ENCODE measurements at places on chromosomes 12 and 14. TPM values are rescaled to one million over a fixed set of nuclear protein-coding genes. Genes with fewer than 3 reads are reported as not detected.

Gene LALBA
- total RNA-seq: not detected

- no peak for DNase-seq
Measured at GRCh38 chr14:105080161-105080560, 14.9 kb upstream of the GPR132 start.

DNA sequence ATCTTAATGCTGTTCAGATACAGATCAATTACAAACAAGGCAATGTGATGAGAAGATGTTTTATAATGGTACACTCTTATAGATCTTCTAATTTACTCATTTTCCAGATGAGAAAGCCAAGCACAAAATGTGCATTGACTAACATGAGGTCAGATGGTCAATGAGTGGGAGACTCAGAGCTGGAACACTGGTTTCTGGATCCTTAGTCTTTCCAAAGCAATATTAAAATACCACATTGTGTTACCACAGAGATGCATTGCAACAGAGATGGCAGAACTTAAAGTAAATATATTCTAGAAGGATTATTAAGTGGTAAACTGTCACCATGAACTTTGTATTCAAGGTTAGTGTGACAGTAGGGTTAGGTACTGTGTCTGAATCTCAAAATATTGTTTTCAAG lies 113.6 kb downstream of the SLC15A5 start:
- no peak for DNase-seq

- DNase-seq: no peak
Measured at GRCh38 chr14:97524589-97525319, 727.6 kb downstream of the VRK1 start.

GRCh38 chr14:70064136-70064865 lies 124.5 kb downstream of the SLC8A3 start:
- no peak for DNase-seq

DNA sequence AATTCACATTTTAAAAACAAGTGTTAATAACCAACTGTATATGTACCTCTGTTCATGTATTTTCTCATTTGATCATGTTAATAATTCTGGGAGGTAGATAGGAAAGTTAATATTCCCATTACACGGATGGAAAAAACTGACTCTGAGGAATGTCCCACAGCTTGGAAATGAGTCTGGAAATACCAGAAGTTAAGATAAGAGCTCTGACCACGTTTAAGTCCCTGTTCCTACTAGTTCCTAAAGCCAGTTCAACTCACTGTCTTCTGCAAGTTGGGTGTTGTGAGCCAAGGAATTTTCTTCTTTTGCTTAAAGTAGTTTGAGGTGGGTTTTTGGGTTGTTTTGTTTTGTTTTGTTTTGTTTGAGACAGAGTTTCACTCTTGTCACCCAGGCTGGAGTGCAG lies 104.5 kb downstream of the TMEM30B start:
- no peak for DNase-seq

Gene C12orf54
- not detected for total RNA-seq

GRCh38 chr12:53201639-53202038 lies 5.4 kb downstream of the ITGB7 start:
- no peak for DNase-seq

- no peak for DNase-seq
Measured at GRCh38 chr14:97218274-97218673, 421.1 kb downstream of the VRK1 start.

GRCh38 chr12:52252728-52253343 lies 19.8 kb downstream of the KRT7 start:
- DNase-seq: no peak

DNA sequence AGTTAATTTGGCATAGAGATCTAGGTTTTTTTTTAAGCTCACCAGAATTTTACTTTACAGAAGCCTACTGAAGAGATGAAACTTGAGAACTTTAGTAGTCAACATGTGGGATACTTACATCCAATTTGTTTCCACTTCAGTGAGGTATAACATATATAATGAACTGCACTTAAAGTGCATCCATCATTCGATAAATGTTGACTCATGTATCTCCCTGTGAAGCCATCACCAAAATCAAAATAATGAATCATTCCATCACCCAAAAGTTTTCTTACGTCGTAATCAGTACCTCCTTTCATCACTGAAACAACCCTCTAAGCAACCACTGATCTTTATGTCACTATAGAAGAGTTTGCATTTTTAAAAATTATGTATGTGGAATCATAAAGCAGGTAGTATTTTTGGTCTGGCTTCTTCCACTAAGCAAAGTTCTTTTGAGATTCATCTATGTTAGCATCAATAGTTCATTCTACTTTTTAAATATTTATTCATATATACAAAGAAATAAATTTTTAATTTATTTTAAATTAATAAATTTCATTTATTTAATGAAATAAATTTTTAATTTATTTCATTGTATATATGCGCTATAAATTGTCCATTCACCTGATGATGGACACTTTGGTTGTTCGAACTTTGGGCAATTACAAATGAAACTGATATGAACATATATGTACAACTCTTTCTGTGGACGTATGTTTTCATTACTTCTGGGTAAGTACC lies 2.0 kb upstream of the CPNE8 start:
- no peak for DNase-seq

- DNase-seq: no peak
Measured at GRCh38 chr14:96086574-96087077, 47.5 kb downstream of the C14orf132 start.

- no peak for DNase-seq
Measured at GRCh38 chr12:72261885-72262284, 10.3 kb upstream of the TRHDE start.

GRCh38 chr14:52370406-52370935 lies 56.4 kb downstream of the PTGER2 start:
- DNase-seq: no peak

- DNase-seq: no peak
Measured at GRCh38 chr12:24822121-24822899, 126.6 kb downstream of the BCAT1 start.

DNA sequence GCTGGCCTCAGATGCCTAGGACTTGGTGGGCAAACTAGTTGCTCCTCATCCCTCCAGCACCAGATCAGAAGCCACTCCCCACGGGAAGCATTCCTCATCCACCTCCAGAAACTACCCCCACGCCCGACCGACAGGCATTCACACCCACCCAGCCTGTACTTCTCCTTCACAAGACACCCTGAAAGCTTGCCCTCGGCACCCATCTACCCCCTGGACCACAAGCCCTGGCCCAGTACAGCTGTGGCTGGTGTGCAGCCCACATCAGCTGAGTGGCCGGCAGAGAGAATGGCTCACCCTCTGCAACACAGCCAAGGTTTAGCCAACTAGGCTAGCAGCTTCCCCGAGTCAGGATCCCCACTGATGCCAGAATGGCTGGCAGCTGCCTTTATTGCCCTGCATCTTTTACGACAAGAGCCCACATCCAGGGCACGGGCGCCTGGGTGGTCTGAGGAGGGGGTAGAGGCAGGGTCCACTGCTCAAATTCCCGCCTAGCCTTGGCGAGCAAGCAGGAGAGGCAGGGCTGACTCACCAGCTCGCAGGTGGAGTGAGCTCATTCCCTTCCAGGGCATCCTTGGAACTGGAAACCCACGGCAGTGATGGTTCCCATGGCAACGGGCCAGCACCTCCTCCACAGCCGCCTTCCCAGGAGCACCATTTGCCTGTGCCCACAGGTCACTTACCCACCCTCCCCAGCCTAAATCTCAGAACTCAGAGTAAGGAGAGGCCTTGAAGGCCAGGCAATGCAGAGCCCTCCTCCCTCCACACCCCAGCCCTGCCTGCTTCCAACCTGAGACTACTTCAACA lies 17.1 kb downstream of the ACTN1 start:
- no peak for DNase-seq

DNA sequence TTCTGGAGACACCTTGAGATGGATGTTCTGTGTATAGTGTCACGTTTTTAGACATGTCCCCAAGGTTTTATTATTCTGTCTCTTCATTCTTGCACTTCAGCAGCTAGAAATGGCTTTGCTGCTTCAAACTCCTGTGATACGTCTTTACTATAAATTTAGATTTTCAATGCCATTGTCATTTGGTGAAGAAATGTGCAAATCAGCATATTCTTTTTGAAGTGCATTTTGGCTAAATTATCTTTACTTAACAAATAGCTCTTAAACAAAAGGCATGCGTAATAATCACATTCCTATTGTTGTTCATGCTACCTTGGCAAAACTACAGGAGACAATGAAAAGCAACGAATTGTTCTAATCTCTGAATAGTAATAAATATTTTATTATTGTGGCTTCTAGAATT lies 502.9 kb upstream of the SYT1 start:
- no peak for DNase-seq

DNA sequence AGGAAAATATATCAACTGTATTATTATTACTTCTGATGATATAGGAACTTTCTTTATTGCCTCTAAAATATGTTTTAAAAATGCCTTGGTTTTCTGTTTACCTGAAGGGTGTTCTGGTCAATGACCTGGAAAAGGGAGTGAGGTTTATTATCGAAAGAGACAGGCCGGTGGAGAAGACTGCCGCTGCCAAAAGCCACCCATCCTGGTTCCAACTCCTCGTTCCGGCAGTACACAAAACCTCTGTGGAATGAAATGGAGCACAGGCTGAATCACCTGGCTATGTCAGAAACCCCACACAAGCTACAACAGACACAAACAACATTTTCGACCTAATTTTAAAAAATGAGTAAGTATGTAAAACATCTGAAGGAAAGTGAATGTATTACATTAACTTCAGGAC lies 73.6 kb downstream of the HECTD4 start:
- DNase-seq: no peak

Data from activated CD4-positive, alpha-beta memory T cell treated with anti-CD3 and anti-CD28 coated beads for 36 hours (primary cell).